ENCODE measurements at places on chromosomes 11 and 22.

- no peak for DNase-seq
Observed at GRCh38 chr22:23037429-23038333, 32.6 kb upstream of the GNAZ start.

DNA sequence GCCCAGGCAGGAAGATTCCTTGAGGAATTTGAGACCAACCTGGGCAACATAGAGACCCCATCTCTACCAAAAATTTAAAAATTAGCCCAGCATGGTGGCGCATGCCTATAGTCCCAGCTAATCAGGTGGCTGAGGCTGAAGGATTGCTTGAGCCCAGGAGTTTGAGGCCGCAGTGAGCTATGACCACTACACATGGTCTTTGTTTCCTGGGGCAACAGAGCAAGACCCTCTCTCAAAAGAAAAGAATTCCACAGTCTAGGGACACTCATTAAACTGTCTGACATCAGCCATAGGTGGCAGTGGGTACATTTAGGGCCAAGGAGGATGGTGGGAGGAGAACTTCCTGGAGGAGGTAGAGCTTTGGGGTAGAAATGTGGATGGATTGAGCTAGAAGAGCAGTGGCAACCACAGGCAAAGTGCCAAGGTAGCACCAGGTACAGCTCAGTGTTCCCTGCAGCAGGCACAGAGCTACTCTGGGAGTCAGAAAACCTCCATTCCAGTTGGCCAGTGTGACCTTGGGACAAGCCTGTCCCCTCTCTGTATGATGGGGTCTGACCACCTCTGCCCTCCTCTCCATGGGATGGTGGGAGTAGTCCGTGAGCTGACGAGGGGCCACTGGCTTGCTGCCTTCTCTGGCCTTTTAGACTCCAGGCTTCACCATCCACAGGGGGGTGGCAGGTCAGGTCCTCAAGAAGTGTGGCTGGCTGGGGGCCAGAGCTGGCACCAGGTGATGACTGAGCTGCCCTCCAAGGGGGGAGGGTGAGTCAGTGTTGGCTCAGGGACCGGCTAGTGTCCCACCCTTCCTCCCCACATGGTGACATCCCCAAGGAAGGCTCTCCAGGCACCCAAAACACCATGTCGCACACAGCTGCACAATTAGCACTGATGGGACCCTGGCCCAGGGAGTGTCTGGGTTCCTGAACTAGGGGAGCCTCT is 3.7 kb upstream of the CLCF1 start:
- no peak for DNase-seq

GRCh38 chr11:3959015-3959902 is 103.8 kb downstream of the STIM1 start:
- no peak for DNase-seq

DNA sequence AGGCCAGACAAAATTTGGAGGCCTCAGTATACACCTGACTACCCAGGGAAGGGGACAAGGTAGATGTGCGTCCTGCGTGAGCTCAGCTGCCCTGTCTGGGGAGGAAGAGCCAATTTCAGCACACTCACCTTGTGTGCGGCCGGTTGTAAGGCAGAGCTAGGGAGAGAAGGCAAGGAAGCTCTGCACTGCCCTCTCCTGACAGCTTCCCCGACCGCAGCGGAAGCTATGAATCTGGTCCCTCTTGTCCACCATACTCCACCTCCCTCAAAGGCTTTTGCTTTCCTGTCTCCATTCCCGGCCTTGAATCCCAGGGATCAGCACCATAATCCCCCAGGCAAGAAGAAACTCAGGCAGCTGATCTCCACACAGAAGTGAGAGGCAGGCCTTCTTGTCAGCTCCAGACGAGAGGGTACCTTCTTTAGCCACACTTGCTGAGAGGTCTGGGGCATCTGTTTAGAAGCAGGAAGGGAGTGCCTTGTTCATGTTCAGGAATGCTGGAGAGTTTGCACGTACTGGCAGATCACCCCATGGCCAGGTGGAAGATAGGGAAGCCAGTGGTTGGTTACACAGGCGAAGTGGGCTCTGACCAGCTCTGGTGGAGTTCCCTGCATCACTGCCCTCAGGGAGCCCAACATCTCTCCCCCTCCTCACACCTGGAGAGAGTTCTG is 62.5 kb downstream of the FEZ1 start:
- DNase-seq: no peak

GRCh38 chr22:45202333-45203149 is 38.2 kb downstream of the KIAA0930 start:
- DNase-seq: no peak

GRCh38 chr11:130439160-130439519 is 9.3 kb upstream of the ADAMTS15 start:
- DNase-seq: no peak

GRCh38 chr11:17476317-17477083 is at the start of gene ABCC8:
Gene ABCC8 (minus strand): TSS chr11:17476845. CDS start chr11:17476776, 69 bp downstream.
- no peak for DNase-seq

- DNase-seq: no peak
Observed at GRCh38 chr11:11082646-11083045, 224.8 kb upstream of the ZBED5 start.

- no peak for DNase-seq
Observed at GRCh38 chr11:19288256-19288655, 47.5 kb upstream of the E2F8 start.

GRCh38 chr22:19691721-19692341 is 22.5 kb upstream of the SEPTIN5 start:
- DNase-seq: no peak

DNA sequence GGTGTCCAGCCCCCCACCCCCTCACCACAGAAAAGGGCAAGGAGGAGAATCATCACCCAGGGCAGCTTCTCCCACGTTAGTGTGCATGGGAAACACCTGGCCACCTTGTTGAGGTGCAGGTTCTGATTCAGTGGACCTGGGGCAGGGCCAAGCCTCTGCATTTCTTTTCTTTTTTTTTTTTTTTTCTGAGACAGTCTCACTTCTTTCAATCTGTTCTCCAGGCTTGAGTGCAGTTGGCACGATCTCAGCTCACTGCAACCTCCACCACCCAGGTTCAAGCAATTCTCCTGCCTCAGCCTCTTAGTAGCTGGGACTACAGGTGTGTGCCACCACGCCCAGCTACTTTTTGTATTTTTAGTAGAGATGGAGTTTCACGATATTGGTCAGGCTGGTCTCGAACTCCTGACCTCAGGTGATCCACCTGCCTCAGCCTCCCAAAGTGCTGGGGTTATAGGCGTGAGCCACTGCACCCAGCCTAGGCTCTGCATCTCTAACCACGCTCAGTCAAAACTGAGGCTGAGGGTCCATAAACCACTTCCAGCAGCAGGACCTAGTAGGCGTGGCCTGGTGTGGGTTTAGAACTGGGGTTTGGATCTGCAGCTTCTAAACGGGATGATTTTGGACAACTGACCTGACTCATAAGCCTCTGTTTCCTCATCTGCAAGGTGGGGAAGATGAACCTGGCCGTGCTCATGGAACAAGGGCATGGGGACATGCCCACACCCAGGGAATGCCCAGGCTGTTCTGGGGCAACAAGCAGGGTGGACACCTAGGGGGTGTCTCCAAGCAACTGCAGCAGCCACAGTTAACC is 734 bp downstream of the ZP1 start:
- DNase-seq: no peak

- no peak for DNase-seq
Observed at GRCh38 chr11:33463059-33463458, 205.9 kb downstream of the HIPK3 start.

- no peak for DNase-seq
Observed at GRCh38 chr11:14619603-14620531, 23.7 kb upstream of the PDE3B start.

- no peak for DNase-seq
Observed at GRCh38 chr11:109996060-109996459, 97.1 kb upstream of the ZC3H12C start.

- no peak for DNase-seq
Observed at GRCh38 chr11:117160826-117161225, 16.7 kb downstream of the PAFAH1B2 start.

GRCh38 chr11:64286801-64287159 is 1.1 kb downstream of the GPR137 start:
- DNase-seq: no peak

DNA sequence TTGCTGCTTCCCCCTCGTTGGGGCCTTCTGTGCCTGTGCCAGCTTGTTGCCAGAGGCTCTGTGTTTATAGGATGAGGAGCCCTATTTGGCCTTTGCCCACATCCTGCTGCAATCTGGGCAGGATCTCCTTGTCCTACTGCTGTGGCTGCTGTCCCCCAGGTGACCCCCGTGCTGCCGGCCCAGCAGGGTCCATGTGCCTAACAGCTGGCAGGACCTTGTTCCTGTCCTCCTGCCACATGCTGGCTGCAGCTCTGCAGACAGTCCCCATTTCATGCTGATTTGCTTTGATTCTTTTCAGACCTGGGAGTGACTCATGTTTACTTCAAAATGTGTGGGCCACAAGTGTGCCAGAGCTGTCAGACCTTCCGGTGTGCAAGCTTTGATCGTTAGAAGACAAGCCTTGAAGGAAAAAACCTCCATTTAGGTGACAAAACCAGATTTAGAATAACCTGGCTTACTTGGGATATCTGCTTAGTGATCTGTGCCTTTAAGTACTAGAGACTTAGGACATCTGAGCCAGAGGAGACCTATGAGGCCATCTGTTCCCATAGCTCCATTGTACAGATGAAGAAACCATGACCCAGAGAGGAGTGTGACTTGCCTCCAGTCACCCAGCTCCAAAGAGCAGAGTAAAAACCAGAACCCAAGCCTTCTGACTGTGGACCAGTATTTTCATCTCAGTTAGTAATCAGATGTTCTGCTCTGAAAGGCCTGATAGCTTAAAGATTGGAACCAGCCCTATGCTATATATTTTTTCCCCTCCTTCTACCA is 11.1 kb downstream of the NAV2 start:
- peak; percentile 34 for DNase-seq

- DNase-seq: no peak
Observed at GRCh38 chr22:47460176-47460575, 697.7 kb downstream of the TBC1D22A start.

DNA sequence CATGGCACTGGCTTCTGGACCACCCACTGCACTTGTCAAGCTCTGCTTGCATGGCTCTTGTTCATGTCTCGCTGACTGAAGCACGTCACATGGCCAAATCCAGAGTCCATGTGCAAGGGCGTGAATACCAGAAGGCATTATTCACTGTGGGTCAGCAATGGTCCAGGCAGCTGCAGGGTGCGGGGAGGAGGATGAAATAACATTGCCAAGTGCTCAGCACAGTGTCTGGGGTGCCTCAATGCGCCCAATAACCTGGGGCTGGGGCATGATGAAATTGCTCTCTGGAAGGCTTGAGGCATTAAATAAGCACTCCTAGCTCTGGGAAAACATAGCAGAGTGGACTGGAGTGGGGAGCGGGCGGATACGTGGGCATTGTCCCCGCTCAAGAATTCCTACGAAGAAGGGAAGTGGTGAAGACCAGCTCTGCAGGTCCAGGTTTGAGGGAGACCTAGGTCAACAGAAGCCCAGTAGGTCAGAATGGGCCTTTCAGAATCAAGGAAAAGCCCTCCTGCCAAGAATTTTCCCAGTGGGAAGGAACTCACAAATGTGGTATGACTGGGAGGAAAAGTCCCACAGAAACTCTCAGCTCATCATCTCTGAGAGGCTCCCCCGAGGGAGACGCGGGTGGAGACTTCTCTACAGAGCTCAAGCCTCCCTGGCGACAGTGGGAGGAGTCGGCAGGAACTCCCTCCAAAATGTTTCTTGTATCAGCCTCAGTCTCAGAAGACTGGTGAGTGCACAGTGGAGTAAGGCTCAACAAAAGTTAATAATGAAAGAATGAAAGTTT is 15.3 kb upstream of the ACCSL start:
- DNase-seq: no peak

- no peak for DNase-seq
Observed at GRCh38 chr11:23903044-23903704, 593.7 kb upstream of the LUZP2 start.

DNA sequence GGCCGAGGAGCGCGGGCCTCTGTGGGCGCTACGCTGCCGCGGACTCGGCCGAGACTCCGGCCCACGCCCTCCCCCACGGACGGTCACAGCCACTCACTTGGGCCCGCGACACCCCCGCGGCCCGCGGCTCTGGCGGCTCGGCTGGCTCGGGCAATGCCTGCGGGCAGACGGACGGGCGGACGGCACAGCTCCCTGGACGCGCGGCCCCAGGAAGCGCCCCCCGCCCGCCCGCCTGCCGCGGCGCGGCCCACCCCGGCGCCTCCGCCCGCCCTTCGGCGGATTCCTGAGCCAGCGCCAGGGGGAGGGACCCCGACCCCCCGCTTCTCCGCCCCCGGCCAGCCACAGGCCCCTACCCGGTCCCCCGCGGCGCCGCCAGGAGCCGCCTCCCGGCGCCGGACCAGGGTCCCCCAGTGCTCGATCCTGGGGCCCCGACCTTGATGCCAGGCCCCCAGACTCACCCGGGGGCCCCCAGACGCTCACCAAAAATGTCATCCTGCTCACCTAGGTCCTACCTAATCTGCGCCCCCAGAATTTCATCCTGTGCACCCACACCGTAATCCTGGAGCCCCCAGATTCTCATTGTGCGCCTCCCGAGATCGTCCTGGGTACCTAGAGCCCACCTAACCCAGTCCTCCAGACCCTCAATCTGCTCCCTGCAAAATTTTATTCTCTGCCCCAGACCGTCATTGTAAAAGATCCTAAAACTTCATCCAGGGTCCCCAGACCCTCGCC is at the start of gene EFEMP2:
TSS of gene EFEMP2 (minus strand) at position 215 of the 732 bp plus-strand sequence. CDS start 446 bp downstream, outside the sequence.
- no peak for DNase-seq

- no peak for DNase-seq
Observed at GRCh38 chr22:32605576-32605975, 131.0 kb downstream of the FBXO7 start.

- no peak for DNase-seq
Observed at GRCh38 chr11:3139481-3140290, 25.4 kb downstream of the OSBPL5 start.

DNA sequence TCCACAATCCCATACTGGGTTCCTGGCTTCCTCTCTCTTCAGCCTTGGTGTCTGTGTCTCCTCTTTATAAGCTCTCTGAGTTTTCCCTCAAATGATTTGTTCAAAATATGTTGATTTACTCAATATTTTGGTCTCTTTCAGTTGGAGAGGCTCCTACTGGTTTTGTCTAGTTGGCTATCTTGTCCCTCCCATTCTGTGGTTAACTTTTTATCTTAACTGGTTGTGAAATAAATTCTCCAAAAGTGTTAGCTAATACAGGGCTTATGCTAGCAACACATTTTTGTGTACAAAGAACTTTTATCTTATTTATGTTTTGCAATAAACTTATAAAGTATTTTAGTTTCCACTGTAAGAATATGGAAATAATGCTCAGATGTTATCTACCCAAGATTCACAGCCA is 200.9 kb downstream of the AASDHPPT start:
- no peak for DNase-seq

- DNase-seq: no peak
Observed at GRCh38 chr11:34176751-34177209, 71.4 kb downstream of the NAT10 start.

DNA sequence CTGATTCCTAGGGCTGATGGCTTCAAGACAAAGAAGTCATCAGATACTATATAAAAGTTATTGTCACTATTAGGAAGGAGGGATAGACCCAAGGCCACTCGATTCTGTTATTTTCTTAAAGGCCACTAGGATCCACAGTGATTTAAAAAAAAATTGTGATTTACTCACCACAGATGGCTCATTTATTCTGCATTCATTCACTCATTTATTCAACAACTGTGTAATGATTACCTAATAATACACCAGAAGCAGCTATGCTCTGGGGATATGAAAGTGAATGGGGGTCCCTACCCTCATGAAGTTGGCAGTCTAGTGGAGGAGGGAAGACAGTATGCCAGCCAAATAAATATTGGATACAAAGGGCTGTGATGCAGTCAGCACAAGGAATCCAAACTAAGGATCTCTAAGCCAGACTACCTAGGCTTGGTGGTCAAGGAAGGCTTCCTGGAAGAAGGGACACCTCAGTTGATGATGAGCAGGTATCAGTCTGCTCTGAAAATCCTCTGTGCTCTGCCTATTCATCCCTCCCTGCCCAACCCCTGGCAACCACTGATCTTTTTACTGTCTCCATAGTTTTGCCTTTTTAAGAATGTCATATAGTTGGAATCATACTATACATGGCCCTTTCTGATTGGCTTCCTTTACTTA is 110.5 kb downstream of the NAT10 start:
- DNase-seq: no peak
